ENCODE measurements at places on chromosomes 13 and 19. TPM values are rescaled to one million over a fixed set of nuclear protein-coding genes. Genes with fewer than 3 reads are reported as not detected.

DNA sequence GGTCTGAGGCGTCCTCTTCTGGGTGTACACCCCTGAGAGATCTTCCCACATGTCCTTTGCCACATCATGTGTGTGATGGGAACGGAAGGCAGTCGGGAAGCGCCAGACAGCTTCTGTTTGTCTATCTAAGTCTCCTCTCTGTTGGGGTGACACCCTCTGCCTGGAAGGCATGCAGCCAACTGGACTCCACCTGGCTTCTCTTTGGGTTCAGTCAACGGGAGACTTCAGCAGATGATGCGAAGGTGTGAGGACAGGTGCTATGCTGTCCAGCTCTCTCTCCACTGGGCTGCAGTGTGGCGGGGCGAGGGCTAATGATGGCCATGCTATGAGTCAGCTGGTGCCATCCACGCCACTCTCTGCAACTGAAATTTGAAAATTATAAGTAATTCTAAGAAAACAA is 14.3 kb upstream of the SBK3 start:
- DNase-seq = no peak

DNA sequence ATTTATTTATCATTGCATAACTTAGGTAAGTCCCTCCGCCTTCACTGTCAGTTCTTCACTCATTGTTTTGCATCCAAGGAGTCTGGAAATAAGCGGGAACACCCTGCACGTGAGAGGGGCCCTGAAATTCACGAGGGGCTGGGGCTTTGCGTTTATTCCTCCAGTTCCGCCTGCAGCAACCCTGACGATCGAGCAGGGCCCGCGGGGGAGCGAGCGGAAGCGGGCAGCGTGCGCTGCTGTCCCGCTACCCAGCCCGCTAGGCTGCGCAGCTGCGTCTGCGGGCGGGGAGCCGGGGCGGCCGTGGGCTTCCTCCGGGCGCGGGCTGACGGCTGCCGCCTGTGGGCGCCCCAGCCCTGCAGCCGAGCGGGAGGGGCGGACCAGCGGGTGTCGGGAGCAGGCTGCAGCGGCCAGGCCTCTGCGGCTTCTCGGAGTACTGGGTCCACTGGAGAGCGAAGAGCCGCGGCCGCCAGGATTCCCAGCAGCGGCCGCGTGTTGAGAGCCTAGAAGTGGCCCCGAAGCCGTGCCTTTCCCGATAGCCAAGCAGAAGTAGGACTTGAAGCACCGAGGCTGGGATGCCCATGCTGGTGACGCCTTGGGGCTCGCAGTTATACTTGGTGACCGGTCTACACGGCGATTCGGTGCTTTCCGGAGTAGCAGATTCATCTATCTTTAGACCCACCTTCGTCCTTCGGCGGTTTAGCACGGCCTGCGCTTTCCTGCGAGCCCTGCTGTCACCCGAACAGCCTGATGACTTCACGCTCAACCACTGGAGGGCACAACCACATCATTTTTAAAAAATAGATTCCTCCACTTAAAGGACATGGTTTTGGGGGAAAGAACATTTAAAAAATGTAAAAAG is 32.9 kb upstream of the SACS start:
- peak; percentile 83 for DNase-seq

DNA sequence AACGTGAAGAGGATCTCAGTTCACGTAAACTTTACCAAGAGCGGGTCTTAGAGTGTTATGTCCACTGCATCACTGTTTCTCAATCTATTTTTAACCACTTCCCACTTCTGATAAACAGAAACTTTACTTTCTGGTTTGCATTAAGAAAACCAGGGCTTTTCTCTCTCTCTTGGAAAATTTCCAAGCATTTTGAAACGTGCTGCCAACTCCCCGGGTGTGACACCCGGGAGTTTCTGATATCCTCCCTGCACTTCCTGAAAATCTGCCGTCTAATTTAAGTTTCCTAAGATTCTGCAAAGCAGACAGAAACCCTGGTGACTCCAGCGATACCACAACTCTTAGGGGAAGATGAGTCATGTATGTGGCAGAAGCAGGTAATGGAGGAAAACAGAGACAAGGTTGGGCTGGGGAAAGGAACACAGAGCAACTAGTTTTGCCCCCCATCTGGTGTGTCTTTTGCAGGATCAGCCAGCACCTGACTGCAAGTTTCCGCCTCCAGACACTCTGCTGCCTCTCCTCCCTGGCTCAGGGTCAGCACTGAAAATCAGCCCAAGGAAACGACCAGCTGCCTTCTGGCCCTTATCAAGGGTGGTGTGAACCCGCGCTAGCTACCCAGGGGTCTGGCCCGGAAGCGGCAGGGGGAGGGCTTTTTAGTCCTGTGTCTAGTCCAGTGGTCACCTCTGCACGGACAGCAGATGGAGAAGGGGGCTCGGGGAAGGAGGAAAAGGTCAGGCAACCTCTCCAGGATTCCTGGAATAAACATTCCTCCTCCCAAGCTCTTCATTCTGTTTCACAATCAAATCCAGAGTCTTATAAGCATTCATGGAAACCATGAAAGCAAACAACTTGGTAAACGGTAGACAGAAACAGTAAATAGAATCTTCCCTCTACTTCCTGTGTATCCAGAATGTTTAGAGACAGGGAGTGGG is 11.3 kb upstream of the FFAR2 start:
- DNase-seq = peak; percentile 57

- DNase-seq = no peak
These were observed 29.2 kb upstream of the RGCC start for GRCh38 chr13:41428155-41428554.

CCDC61 gene
- 4.5 TPM for total RNA-seq

Measured in hepatocyte (in vitro differentiated cells).